ENCODE measurements at places on chromosomes 1 and 21.
A peak's percentile ranks its signal among the peaks of the same experiment; 100 is the strongest.

GRCh38 chr1:29424266-29424665, 187.9 kb downstream of the PTPRU start:
- DNase-seq = no peak

GRCh38 chr1:201324821-201325677, 41.7 kb downstream of the PKP1 start:
- DNase-seq = no peak

DNA sequence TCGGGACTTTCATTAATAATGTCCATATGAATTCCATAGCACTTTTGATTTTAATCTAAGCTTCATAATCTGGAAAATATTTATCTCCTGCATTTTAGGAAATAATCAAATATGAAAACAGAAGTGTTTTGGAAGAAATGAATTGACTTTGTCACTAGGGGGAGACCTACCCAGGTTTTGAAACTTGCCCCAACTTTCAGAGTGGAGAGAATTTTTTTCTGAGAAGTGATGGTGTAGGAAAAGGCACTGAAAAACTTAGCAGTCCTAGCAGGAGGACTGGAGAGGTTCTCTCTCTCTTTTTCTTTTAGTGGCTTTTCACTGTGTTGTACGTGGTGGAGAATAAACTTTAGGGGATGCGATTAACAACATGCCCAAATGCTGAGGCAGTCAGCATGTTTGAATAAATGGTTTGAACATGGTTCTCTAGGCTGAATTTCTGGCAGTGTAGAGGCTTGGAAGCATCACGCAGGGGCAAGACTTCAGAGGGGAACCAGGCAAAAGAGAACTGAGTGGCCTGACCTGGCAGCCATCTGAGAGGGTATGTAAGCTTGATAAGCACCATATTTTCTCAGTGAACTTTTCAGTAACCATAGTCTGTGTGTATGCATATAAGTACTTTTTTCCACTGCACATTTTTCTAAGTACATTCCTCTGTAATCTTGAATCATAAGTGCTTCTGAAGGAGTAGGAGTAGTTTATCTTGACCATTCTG, 68.3 kb upstream of the NEK7 start:
- DNase-seq = peak; percentile 65

DNA sequence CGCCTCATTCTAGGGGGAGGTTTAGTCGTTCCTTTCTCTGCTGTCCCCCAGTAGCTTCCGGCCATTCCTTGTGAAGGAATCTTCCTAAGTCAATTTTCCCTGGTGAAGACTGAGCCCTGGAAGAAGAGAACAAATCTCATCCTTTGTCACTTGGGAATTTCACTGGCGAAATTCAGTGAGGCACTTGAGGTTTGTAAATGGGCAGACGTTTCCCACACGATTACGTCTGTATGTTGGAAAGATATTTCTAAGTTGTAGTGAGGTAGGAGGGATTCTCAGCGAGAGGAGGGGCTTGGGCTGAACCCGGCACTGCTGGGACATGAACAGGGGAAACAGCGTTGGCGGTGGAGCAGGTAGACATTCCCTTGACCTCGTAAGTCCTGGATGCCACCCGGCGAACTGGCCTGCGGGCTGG, 47.2 kb downstream of the GALNT2 start:
- no peak for DNase-seq

- no peak for DNase-seq
Measured at GRCh38 chr1:241706257-241706656, 54.2 kb downstream of the WDR64 start.

DNA sequence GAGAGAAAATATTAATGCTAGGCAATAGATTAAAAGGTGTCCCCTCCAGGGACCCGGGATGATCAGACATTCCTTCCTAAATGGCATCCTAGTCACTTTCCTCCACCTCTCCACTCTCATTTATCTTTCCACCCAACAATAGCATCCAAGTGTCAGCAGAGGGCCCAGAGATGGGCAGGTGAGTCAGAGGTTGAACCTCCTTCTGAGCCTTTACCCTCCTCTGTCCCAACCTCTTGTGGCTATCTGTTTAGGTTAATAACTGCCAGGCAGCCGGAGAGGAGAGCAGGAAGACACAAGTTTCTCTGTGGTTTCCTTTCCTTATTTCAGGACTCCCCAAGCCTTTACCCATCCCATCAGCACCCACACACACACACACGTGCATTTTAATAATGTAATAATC, 4.1 kb downstream of the GJA5 start:
- no peak for DNase-seq

DNA sequence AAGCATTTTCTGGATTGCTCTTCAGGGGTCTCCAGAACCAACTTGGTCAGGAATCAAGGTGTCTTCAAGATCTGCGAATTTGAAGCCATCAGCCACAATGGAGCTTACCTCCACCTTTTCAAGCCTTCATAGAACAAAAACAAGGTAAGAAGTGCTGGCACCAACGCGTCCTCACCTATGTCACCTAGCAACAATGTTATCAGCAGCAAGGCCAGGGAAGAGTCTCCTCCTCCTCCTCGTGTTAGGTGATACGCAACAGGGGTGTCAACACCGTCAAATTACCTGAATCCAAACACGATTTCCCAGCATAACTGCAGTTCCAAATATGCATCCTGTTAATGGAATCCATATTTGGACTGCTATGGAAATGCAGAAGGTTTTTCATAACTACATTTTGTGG, 4.1 kb upstream of the TIAM1 start:
- DNase-seq = no peak
